ENCODE measurements at places on chromosomes 1 and 21.

GRCh38 chr1:206136241-206136640 is 19.1 kb upstream of the AVPR1B start:
- DNase-seq, result no peak

DNA sequence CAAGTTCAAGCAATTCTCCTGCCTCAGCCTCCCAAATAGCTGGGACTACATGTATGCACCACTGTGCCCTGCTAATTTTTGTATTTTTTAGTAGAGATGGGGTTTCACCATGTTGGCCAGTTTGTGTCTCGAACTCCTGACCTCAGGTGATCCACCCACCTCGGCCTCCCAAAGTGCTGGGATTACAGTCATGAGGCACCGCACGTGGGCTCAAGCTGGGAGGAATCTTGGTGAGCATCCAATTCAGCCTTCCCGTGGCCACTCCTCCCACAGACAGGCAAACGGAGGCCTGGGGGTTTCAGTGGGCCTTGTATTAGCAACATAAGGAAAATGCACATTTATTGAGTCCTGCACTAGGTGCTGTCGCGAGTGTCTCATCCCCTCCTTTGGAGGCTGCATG is 24.5 kb upstream of the VWA5B1 start:
- no peak for DNase-seq

DNA sequence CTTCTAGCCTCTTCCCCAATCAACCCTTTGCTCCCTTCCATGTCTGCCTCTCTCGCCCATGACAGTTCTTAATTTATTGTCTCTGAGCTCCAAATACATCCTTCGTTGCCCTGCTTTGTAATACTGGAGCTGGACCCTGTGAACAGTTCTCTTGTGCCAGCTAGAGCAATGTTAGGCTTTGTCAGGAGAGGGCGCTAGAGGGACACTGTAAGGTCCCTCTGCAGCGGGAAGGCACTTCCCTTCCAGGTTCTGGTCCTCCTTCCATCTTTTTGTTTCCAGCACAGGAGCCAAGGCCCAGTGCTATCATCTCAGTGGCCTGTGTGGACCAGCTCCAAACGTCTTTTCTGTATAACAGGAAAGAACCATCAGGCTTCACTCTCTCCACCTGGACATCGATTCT is 95.9 kb downstream of the PTPRU start:
- peak; percentile 48 for DNase-seq

DNA sequence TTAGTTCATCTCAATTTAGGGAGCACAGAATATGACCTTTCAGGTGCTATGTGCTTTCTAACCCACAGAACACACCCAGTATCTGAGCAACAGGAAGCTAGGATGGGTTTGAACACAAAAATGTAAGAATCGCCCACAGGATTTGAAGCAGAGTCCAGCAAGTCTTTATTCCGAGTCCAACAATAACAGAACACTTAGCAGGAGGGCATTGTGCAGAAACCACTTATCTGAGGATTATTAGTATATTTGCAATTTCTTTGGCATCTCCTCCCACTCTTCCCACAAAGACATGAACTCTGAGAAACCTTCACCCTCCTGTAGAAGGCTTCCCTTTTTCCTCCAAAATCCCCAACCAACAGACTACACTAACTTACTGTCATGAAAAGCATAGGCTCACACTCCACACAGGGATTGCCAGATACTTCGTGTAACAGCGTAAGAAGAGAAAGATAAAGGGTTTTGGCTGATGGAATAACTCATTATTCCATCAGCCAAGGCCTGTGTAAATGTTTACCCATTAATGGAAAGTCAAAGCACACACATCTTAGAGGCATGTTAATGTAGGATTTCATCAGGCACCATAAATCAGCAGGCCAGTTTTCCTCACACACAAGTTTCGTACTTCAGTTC is 16.1 kb downstream of the SIPA1L2 start:
- DNase-seq, result no peak

GRCh38 chr1:224213438-224214119 is 30.5 kb downstream of the DEGS1 start:
- peak; percentile 15 for DNase-seq

- DNase-seq, result no peak
Measured at GRCh38 chr1:189149547-189150375, 1327.9 kb downstream of the BRINP3 start.

DNA sequence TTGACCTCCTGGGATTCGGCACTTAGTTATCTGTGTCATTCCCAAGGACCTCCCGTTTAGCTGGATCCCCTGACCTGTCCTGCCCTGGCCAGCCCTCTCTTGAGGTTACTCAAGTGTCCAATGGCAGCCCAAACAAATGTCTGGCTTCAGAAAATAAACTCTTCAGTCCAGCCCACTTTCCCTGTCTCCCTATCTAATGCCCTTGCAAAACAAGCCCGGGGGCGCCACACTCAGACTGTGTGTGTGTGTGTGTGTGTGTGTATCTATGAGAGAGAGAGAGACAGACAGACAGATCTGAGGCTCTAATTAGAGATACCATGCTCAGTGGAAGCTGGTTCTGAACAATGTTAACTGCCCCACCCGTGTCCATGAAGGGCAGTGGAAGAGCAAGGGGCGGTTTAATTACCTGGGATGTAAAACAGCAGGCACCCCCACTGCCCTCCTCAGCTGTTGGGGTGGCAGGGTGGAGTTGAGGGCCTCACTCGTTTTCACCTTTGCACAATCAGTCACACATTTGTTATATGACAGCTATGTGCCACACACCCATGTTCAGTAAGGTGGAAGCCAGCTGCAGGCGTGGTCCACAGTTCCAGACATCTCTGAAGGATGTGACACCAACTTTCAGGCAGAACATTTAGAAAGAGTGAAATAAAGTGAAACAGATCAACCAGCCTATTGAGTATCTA is 57.4 kb downstream of the B3GALT5 start:
- DNase-seq, result no peak

DNA sequence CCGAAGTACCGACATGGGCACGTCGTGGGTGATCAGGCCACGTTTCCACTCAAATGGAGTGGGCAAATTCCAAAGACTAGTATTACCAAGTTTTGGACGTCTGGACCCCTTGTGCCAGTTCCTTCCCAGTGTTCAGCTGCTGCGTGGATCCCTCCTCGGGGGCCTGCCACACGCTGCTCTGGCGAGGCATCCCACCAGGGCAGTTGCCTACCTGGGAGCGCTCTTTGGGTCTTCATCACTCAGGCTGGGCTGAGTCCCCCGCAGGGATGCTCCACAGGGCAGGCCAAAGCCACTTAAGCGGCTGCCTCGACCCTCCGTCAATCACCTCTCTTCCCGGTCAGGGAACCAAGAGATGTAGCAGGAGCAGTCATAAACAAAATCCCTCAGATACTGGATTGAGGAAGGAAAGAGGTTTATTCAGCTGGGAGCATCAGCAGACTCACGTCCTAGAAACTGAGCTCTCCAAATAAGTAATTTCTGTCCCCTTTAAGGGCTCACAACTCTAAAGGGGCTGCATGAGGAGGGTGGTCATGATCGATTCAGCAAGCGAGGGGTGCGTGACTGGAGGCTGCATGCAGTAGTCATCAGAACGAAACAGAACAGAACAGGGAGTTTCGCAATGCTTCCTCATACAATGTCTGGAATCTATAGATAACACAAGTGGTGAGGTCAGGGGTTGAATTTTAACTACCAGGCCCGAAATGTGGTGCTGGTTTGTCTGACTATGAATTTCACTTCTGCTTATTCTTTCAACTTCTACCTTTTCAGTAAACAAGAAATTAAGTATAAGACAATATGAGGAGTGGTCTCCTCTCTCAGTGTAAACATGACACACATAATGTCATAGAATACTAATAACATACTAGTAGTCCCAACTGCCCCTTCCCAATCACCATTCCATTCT is 998.6 kb upstream of the NCAM2 start:
- DNase-seq, result peak; percentile 83

DNA sequence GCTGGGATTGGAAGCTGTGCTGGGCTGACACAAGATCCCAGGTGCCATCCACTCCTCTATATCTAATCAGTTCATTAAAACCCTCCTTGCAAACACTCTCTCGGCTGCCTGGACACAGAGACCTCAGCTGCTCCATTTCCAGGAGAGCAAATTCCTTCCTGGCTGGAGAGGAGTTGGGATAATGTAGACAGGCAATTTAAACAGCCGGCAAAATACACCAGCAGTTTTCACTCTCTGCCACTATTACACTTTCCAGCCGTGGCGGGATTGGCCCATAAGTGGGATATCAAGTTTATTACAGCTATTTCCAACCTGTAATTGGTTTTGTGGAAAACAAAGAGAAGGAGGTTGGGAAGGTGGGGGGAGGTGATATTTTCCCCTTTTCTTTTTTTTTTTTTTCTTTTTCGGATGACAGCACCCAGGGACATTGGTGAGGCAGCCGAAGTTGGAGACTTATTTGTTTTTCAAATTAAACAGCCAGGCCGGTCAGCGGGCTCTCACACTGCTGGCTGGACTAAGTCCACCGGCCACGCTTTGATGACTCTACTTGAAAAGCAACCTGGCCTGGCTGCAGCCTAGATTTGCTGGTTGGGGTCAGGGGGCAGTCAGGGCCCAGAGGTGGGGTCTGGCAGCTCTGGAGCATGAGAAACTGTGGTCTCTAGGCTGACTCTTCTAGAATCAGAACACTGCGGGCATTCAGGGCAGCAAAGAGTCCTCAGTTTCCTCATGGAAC is 177.4 kb downstream of the IGSF21 start:
- DNase-seq, result no peak

- DNase-seq, result no peak
Measured at GRCh38 chr1:235023711-235024439, 104.8 kb downstream of the TOMM20 start.

GRCh38 chr1:46425726-46426125 is 31.6 kb downstream of the FAAH start:
- DNase-seq, result no peak

DNA sequence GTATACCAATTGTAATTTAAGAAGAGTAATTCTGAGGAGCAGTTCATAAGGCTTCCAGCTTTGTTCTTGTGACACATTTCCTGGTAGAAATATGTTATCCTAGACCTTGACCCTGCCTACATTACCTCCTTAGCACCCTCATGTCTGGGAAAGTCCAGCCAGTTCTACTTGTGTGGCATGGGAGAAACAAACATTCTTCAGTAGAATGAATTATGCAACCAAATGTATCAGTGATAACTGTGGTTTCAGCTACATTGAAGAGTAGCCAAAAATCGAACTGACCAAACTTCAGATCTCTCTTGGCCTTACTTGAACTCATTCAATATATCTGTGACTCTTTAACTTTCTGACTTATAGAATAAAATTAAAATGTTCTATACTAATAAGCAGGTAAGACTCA is 308.1 kb upstream of the LYPLAL1 start:
- no peak for DNase-seq

GRCh38 chr1:87478231-87478630 is 149.6 kb downstream of the LMO4 start:
- no peak for DNase-seq

GRCh38 chr1:112674440-112674985 is at the start of gene MOV10:
Gene MOV10, plus strand, starts transcription at chr1:112674659. Its CDS starts 254 bp downstream, at chr1:112674913.
- peak; percentile 87 for DNase-seq

DNA sequence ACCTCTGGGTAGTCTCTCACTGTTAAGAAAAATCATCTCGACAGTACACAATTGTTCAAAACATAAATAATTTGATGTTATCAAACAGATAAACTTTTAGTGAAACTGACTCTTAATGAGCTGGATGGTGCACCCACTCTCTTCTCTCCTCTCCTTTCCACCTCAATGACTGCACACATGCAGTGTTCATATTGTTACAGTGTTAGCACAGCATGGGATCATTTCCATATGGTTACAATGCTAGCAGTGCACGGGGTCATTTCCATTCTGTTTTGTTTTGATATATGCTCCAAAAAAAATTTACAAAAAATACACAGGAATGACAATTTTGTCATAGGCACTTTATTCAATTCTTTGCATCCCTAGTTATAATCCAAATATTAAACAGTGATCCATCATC is 26.4 kb upstream of the RNF187 start:
- no peak for DNase-seq

DNA sequence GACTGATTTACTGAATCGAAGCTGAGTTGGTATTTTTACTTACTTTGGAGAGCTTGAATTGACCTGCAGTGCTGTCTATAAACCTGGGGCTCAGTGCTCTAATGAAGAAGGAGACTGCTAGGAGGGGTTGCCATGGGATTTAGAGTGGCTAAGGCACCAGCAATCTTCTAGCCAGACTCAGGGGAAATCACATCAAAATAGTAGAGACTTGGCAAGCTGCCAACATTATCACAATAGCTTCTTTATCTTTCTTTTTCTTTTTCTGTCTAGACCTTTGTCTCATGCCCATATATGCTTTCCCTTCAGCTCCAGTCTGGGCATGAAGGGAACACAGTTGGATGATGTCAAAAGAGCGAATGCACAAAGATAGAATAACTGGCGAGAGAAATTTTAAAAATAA is 301.1 kb upstream of the DPYD start:
- DNase-seq, result no peak

DNA sequence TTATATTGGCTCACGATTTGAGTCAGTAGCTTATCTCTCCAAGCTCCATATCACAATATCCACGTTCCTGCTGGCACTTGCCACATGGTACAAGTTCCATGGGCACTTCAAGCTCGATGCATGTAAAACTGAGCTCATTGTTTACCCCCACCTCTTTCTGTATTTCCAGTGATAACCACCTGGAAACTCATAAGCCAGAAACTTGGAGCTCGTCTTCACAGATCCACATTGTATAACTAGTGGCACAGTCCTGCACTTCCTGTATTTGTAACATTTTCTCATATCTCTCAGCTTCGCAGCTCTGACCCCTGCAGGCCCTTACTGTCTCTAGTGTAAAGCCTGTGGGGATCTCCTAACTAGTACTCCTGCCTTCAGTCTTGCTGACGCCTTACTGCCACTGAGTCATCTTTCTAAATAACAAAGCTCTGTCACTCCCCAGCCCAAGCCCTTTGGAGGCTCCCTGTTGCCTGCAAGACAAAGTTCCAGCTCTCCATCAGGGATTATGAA is 6.5 kb upstream of the C2CD4D start:
- no peak for DNase-seq

GRCh38 chr1:206895325-206895724 is 1.9 kb upstream of the IL24 start:
- no peak for DNase-seq

DNA sequence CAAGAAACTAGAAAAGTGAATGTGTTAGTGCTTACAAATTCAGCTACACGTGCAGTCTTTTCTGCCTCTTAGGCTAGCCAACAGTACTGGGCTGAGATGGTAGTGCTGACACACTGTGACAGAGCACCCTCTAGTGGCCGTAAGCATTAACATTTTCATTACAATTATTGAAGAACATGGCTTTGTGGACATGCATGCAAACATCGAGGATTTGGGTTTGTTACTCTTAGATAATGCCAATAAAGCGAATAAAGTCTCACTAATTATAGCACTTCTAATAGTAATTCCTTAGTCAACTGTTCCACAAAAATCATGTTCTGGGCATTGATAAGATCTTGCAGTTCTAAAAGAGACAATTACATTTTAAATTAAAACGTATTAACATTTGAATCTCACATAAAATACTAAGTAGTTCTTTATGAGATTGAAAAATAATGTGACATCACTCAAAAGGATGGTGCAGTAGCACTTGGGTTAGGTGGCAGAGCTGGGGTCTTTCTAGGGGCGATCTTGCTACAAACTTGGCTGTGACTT is 47.1 kb downstream of the MYSM1 start:
- peak; percentile 86 for DNase-seq

DNA sequence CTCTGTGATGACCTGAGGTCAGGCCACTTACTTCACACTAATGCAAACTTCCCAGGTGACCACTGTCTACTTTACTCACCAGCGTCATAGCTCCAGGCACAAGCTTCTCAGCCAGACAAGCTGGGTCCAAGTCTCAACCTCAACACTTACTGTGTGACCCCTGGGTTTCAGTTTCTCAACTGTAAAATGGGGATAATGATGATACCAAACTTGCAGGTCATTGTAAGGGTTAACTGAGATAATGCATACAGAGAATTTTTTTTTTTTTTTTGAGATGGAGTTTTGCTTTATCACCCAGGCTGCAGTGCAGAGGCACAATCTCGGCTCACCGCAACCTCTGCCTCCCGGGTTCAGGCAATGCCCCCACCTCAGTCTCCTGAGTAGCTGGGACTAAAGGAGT is 34.7 kb downstream of the AK2 start:
- DNase-seq, result no peak
